Activated naive CD4-positive, alpha-beta T cell treated with anti-CD3 and anti-CD28 coated beads for 36 hours (primary cell): ENCODE measurements at places on chromosomes 4 and X. TPM values are rescaled to one million over a fixed set of nuclear protein-coding genes. Genes with fewer than 3 reads are reported as not detected.

AFP gene
- not detected for total RNA-seq

FAM241A gene
- 2.2 TPM for total RNA-seq

CSAG1 gene
- total RNA-seq = not detected

PSAPL1 gene
- total RNA-seq = not detected

DNA sequence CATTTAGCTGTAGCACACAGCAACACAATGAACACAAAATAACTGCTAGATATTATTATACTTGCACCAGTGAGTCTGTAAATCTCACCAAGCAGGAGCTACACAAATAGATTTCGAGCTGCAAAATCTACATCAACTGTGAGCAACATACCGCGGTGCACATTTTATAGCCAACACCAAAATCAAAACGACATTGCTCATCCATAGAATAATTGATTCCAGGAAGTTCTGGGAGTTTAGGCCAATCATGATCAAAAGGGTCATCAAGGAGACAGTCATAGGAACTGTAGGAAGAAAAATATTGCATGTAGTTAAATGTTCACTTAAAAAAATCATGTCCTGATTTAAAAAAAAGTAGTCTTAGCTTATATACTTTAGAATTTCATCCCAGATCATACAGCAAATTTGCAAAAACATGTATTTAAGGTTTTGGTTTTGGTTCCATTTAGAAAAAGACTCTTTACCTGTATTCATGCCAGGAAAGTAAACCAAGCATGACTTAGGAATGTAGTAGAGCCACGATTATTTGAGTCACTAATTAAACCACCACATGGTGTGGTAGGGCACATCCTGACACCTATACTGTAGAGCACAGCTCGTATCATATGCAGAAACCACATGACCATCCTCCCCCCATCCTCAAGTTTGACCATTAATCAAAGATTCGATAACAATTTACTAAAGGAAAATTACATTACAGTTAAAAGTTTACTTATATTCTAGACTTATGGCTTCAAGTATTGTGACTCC is 250.4 kb downstream of the ADAMTS3 start:
- no peak for DNase-seq

DNA sequence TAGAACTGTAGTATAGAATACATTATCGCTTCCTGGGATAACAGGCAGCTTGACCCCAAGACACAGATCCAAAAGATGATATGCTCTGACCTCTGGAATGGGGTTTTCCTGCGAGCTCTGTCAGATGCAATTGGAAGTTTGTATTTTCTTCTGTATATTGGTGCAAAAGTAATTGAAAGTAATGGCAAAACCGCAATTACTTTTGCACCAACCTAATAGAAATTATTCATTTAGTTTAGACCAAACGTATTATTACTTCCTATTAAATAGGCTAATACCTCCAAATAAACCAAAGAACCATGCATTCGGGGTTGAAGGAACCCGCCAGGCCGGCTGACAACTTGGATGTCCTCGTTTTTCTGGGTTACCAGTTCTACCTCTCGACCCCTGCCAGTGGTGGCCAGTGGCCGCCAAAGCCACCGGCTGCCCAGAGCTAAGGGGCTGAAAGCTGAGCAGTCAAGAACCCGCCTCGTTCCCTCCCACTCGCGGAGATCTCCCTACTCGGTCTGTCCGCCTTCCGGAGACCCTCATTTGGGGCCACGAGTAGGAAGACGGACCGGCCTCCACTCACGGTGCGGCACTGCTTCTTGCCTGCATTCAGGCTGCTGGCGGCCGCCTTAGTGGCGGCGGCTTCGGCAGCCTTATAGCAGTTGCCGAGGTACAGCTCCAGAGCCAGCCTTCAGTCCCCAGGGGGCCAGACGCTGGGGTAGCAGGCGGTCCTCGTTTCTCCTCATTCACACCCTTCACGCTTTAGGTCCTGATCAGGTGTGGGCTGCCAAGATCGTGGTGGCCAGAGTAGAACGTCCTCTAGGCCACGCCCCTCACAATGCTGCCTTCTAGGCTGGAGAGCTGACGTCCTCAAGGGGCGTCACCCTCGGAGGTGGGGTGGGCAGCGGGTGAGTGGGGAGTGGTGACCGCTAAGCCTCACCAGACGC is 121.9 kb downstream of the RBMX2 start:
- no peak for DNase-seq
